ENCODE measurements at places on chromosomes 7 and 10.

DNA sequence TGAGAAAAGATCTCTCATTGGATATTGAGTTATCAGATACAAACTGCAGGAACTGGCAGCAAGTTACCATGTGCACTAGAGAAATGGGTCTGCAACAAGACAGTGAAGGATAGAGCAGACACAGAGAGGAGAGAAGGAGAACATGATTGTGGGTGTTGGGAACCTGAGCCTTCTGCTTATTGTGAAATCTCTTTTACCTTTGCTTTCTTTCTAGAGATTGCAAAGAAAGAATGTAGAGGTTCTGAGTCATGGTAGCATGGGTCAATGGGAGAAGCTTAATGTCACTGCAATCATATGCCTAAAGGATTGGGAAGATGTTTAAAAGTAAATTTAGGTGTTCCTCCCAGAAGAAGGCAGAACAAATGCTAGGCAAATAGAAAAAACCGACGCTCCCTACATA is 821.4 kb downstream of the CCSER2 start:
- DNase-seq: no peak

DNA sequence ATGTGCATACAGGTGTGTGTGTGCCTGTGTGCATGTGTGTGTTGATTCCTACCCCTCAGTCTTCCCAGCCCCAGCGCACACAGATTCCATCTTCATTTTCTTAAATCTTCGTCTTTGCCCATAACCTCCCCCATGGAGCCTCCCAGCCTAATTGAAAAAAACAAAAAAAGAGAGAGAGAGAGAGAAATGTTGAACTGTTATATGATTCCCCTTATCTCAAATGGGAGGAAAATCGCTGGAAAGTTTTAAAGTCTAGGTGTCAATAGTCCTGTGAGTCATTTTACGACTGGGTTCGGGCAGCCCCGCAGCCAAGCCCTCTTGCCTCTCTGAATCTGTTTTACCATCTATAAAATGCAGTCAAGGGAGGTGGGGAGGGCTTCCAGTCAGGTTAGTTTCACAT is 60.9 kb downstream of the SPOCK2 start:
- peak; percentile 69 for DNase-seq

GRCh38 chr10:110447886-110448285 is 49.8 kb upstream of the DUSP5 start:
- DNase-seq: no peak

- no peak for DNase-seq
Measured at GRCh38 chr10:95785317-95785716, 29.4 kb downstream of the ENTPD1 start.

DNA sequence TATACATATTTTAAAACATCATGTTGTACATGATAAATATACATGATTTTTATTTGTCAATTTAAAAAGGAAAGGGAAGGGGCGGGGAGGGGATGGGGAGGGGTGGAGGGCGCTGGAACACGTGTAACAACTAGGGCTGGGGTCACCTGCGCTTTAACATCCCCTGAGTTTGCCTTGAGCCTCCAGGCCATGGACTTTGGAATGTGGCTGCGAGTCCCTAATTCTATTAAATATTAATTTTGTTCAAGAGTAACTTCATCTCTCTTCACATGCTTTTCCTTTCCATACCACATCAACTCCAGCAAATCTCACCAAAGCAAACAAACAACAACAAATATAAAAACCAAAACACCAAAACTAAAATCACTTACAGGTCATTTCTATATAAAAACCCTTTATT is 10.6 kb downstream of the IFIT5 start:
- DNase-seq: no peak

- DNase-seq: peak; percentile 40
Measured at GRCh38 chr7:43077732-43078391, 34.6 kb upstream of the HECW1 start.

DNA sequence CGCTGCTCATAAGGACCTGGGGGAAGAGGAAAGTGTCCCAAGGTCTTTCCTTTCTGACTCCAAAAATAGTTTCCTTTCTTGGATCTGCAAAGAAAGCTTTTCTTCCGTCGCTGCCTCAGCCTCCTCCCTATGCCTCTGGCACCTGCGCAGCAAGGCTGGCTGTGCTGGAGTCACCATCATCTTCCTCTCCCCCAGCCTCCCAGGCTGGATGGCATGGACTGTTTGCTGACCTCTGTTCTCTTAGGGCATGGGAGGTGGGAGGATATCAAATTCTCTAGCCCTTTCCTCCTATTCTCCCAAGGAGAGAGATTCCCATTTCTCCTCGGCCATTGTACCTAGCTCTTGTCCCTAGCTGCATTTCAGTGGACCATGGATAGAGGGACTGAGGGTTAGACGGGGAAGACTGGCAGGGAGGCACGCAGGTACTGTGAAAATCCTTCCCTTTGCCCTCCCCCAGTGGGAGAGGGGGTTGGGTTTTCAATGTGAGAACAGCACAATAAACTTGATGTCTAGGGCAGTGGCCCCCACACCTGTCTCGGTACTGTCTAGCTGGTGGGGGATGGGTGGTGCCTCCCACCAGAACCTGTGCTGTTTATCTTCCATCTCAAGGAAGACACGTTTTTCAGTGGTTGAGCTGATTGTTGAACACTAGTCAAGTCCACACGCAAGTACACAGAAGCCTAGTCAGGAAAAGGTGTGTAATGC is 2.6 kb downstream of the PPP1R35 start:
- no peak for DNase-seq

DNA sequence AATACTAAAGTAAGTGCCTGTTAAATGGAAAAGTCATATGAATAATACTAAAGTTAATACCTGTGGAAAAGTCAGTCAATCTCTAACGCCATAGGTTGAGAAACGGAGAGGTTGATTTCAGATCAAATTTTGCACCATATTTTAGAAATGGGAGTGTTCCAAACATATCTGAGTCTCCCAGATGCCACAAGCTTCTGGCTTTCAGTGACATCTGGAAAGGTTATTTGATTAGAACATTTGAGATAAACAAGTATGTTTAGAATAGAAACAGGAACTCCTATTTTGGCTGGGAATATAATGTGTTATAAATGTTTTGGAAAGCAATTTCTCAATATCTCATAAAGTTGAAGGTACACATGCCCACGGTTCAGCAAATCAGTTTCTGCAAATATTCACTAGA is 5.8 kb downstream of the MACC1 start:
- no peak for DNase-seq

GRCh38 chr7:47609803-47610452 is 28.0 kb upstream of the TNS3 start:
- no peak for DNase-seq

GRCh38 chr10:18955061-18955460 is 93.5 kb upstream of the MALRD1 start:
- no peak for DNase-seq

- peak; percentile 3 for DNase-seq
Measured at GRCh38 chr7:146096994-146097393, 19.6 kb upstream of the CNTNAP2 start.

DNA sequence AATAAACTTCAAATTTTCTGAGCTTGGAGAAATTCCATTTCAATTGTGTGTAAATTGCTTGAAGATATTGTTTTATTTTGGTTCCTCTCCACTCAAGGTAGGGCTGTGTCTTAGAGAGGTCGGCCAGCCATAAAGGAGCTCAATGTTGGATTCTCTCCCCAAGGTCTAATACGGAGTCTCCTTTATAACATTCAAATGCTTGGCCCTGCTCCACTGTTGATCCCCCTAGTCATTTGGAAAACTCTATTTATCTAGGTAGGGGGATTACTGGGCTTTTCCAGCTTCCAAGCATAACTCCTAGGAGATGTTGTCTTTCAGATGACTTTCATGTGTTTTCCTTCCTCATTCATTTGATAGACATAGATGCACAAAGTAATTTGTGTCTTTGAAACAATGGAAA is 170.9 kb downstream of the LRMDA start:
- no peak for DNase-seq

DNA sequence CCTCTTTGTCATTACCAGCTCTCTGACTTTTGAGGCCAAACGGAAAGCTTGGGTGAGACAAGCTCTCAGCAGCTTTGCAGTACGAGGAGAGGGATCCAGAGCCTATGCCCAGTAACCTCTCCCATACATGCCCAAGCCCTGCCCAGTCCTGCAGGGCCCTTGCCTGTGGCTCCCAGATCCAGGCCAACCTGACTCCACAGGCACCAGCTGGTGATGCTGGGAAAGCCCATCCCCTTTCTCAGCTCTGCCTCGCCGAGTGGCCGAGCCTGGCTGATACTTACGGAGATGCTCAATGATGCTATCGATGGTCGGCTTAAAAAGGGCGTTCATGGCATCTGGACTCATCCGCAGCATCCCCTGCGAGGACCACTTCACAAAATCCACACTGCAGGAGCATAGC is 55.4 kb downstream of the PNLIPRP2 start:
- no peak for DNase-seq

- peak; percentile 62 for DNase-seq
Measured at GRCh38 chr10:21030091-21030490, 133.0 kb upstream of the NEBL start.

Measured in urothelium cell line (cell line).